ENCODE measurements at places on chromosomes 5 and 9.

DNA sequence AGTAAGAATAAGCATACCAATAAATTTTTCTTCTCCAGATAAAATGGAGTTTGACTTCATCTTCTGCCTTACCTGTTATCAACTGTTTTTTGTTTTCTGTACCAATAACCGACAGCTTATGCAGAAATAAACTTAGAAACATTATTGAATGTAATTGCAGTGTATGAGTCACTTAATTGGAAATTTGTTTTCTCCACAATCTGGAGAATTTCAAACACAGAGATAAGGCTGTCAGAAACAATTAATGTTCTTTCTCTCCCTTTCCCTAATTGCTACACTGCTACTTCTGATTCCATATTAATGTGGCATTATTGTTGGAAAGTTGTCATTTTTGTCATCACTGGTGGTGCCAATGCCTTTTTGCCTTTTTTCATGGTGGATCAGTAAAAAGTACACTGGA, 180.3 kb downstream of the SLCO4C1 start:
- no peak for DNase-seq

DNA sequence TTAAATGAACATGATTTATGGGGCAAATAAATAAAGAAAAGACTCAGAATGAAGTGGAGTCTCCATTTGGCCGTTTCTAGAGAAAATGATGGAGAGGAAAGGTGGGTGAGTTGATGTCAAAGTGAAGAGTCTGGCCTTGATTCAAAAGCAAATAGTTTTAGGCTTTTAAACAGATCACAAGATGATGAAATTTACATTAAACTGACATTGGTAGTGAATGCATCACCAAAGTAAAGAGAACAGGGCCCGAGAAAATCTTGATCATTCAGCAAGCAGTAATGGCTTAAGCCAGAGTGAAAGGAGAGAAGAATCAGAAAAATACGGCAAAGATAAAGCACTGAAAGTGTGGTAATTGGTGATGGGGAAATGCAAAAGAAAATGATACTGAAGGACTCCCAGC, 460.0 kb upstream of the SGCD start:
- no peak for DNase-seq

- no peak for DNase-seq
Observed at GRCh38 chr9:82117026-82117811, 128.6 kb downstream of the SPATA31D1 start.

- no peak for DNase-seq
Observed at GRCh38 chr9:80775530-80775929, 913.8 kb downstream of the TLE1 start.

DNA sequence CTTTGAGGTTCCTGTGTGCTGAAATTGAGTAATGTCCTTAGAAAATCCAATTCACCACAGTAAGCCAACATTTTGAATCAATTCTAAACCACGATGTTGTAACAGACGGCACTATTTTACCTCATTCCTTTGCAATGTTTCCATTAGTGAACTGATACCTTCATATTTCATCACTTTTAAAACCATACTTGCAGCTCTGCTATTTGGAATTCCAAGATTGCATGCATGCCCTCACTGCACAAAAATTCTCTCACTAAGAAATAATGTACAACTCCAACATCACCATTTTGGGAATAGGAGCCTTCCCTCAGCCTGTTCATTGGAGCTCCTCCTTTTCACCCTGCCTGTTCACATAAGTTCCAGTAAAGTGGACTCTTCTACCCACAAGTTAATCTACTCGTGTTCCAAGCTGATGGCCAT, 74.8 kb upstream of the TGFBR1 start:
- no peak for DNase-seq

- DNase-seq: no peak
Observed at GRCh38 chr9:26033336-26033735, 355.1 kb upstream of the TUSC1 start.

DNA sequence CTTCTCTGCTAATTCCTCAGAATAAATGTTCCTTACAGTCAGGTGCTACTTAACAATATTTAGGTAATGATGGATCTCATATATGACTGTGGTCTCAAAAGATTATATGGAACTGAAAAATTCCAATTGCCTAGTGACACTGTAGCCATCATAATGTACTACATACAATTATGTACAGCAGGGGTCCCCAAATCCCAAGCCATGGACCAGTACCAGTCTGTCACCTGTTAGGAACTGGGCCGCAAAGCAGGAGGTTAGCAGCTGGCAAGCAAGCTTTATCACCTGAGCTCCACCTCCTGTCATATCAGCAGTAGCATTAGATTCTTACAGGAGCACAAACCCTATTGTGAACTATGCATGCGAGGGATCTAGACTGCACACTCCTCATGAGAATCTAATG, 69.6 kb downstream of the NR2F1-AS1 start:
- no peak for DNase-seq

DNA sequence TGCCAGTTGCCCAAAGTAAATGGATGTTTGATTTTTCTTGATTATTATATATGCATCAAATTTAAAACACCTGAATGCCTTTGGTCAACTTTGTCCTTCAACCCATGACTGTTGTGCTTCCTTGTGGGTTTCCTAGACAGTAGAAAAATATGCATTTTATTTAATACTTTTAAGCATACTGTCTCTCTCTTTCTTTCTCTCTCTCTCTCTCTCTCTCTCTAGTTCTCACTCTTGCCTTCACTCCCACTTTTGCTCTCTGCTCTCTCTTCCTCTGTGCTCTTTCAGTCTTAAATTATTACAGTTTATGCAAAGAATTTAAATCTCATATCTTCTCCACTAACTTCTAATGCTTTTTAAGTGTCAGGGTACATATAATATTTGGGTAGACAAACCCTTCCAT, 173.0 kb downstream of the PARP8 start:
- DNase-seq: no peak

- DNase-seq: no peak
Observed at GRCh38 chr5:140181002-140181483, 6.1 kb downstream of the CYSTM1 start.

GRCh38 chr5:74167930-74168315, 472.6 kb downstream of the ENC1 start:
- DNase-seq: no peak

GRCh38 chr5:98796197-98796972, 22.9 kb downstream of the RGMB start:
- no peak for DNase-seq

DNA sequence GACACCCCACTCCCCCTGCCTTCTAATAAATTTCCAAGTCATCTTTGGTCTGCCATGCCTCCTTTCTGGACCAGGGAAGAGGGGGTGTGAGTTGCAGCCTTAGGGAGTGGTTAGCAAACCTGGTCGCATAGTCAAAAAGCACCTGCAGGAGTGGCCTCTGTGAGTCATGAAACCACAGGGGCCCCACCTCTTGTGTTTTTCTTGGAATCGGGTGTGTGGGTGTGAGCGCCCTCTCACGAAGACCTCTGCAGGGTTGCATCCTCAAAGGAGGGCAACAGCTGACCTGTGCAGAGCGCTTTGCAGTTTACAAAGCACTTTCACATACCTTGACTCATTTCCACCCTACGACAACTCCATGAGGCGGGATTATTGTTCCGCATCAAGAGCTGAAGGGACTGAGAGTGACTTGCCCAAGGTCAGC, 36.8 kb upstream of the TEX48 start:
- DNase-seq: peak; percentile 77

DNA sequence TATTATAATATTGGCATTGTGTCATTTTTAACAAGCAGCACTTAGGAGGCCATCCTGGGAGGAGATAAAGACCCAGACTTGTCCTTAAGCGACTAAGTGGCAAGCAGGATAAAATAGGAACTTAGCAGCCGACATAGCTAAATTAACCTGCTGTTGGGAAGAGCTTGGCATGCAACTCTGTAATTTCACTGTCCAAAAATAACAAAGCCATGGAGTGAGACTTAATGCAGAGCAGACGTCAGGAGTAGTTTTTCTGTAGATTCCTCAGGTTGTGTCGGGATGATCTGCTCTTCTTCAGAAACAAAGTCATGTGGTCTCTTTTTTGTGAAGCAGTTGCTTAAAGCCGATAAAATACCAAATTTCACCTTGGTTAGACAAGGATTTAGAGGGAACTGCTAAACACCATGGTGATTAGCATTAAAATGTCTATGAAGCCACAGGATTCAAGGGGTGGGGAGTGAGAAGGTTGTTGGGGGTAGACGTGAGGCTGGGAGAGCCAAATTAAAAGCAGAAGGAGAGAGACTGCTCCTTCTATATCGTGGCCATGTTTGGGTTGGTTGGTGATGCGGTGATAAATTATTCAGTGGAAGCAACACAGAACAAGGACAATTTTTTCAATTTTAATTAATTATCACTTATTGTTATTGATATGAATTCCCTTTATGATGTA, 303.0 kb downstream of the CSNK1G3 start:
- no peak for DNase-seq

GRCh38 chr9:16442622-16443021, 427.8 kb downstream of the BNC2 start:
- DNase-seq: no peak

DNA sequence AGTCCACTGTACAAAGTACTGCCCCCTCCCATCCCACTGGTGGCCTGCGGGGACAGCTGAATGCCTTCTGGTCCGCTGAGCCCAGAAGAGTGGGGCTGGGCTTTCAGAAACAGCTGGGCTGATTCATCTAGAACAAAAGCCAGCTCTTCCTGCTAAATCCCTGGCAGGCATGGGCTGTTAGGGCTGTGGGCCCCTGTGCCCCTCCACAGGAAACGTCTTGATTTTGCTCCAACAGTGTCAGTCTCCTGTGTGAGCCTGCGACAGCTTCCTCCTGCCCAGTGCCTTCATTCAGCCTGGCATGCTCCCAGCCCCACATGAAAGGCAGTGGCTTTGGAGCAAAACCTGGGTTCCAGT, 6.9 kb upstream of the GSN start:
- no peak for DNase-seq

DNA sequence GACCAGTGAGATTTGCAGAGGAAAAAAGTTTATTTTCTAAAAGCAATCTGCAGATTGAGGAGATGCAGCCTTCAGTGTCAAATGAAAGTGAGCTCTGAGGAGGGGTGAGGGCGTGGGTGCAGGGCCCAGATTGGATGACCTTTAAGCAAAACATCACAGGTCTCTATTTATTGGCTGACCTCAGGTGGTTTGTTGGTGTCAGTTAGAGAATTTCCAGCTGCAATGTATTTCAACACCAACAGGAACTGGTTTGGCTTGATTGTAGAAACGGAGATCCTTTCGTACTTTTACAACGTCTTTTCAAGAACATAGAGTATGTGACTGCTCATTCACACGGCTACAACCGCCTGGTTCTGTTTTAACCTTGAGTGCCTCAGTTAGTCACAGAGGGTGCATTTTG, 1069.1 kb downstream of the EFNA5 start:
- DNase-seq: no peak

- DNase-seq: no peak
Observed at GRCh38 chr5:116395226-116395625, 179.4 kb downstream of the SEMA6A start.

DNA sequence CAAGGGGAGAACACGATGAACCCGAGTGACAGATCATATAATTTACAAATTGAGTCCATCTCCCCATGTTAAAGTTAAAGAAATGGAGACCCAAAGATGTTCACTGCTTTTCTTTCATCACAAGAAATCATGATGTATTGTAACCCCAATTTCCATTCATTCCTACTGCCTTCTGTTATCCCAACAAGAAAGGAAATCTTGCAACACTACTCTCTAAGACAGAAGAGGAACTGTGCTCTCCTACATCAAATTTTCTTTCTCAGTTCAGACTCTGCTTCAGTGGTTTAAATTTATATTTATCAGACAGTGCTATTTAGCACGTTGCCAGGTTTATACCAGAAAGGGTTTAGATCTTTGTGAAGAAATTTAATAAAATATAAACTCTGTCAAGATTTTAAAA, 83.8 kb upstream of the RASA1 start:
- no peak for DNase-seq

DNA sequence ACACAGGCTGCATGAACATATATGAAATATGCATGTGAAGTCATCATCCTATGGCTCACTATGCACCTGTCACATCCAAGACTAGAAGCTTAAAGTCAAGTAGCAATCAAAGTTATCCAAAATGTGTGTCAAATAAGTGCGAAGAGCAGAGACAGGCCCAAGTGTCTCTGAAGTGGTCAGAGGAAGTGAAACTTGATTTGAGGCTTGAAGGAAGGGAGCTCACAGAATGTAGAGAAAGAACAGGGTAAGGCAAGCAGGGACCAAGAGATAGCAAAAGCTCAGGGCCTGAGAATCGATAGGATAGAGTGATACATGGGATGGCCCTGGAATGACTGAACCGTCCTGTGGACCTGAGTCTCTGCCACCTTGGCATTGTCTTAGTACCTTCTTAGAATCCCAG, 274.3 kb upstream of the TRPC7 start:
- no peak for DNase-seq

DNA sequence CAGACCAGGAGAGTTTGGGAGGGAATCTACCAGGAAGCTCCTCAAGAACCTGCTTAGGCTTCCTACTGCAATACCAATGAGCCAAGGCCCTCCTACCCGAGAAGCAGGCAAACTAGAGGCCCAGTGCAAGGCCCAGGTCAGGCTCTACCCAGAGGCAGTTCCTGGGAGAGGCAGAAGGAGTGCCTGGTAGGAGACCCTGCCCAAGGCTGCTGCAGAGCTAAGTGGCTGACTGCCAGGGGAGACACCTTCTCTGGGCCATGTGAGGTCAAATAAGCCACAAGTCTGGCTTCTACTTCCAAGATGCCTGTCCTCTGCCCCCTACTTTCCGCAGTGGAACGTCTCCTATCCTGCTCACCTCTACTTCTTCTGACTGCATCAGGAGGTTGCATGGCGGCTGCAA, 17.8 kb downstream of the ACSL6 start:
- no peak for DNase-seq

DNA sequence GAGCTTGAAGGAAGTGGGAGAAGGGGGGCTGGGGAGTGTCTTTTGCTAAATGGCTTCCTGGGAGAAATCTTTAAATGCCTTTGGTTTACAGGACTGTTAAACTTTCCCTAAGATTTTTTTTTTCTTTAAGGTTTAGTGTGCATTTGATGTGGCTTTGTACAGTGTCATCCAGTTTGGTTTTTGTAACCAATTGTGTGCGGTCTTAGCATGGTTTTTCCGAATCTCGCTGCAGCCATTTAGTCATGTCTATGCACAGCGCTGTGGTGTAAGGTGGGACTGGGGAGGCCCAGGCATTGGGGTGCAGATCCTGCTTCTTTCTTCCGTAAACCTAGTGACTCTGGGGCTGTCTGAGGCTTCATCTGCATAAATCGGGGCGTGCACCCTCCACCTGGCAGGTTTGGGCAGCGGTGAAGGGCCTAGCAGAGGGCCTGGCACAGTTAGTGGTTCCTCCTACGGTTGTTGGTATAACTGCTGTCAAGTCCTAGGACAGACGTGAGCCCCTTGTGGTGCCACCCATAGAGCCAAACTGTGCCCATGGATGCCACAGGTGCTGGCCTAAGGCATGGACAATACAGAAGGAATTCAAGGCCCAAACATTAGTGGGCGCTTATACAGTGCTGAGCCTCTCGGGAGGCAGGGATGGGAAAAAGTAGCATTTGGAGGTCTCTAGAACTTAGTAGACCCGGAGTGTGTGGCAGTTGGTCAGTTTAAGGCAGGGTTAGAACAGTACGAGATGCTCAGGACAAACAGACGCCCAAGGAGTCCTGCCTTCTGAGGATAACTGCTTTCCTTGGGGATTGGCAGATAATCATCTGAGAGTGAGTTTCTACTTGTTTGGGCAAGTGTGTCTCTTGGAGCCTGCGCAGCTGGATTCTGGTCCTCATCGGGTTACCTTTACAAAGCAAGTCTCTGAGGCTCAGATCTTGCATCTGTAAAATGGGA, 1.5 kb downstream of the PRRC2B start:
- DNase-seq: peak; percentile 57

GRCh38 chr5:142913728-142914338, 143.7 kb downstream of the ARHGAP26 start:
- no peak for DNase-seq
